Smooth muscle cell of bladder (primary cell): ENCODE measurements at places on chromosomes 2 and 18. TPM values are rescaled to one million over a fixed set of nuclear protein-coding genes. Genes with fewer than 3 reads are reported as not detected.

Gene PIEZO2
- total RNA-seq = 86.7 and 97.7 TPM in 2 replicates

Gene ANKRD53
- total RNA-seq = 0.14 and 0.37 TPM in 2 replicates

Gene REEP1
- total RNA-seq = 0.09 TPM in 1 of 2 replicates, not detected in the other

Gene ANKRD30BL
- not detected in 2 replicates for total RNA-seq

Gene PTH2R
- under 0.01 TPM in 1 of 2 replicates, not detected in the other for total RNA-seq

Gene TMEM247
- not detected in 2 replicates for total RNA-seq

Gene IL1RL2
- total RNA-seq = 0.85 and 1.5 TPM in 2 replicates

Gene UGT1A4
- total RNA-seq = not detected in 2 replicates

Gene EMILIN1
- 203 and 242 TPM in 2 replicates for total RNA-seq
